CD4-positive, alpha-beta T cell treated with Interleukin-21 for 1 hour (primary cell): ENCODE measurements at places on chromosomes 3 and 15.

GRCh38 chr3:29583861-29584260, 303.0 kb downstream of the RBMS3 start:
- DNase-seq = no peak

GRCh38 chr15:70412794-70413193, 315.1 kb upstream of the TLE3 start:
- no peak for DNase-seq

GRCh38 chr15:60735559-60736047, 256.7 kb upstream of the ICE2 start:
- DNase-seq = no peak

DNA sequence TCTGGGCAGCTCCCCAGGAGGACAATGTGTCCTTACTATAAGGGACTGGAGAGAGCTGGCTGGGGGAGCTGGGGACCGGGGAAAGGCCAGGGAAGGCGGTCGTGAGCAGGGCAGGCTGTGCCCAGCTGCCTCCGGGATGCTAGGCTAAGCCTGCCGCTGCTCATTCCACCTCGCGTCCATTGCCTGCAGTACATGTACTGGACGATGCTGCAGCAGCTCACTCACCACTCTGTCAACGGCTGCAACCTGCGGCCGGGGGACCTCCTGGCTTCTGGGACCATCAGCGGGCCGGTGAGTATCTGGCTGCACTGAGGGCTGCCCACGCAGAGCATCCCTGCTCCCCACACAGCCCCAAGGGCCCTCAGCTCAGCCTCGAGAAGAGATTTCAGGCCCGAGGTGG, 27.1 kb downstream of the FAH start:
- no peak for DNase-seq

- DNase-seq = no peak
Observed at GRCh38 chr3:42188376-42188775, 77.6 kb downstream of the CCK start.

GRCh38 chr15:39273717-39274411, 307.0 kb upstream of the THBS1 start:
- DNase-seq = no peak
